ENCODE measurements at places on chromosomes 4 and X.

- DNase-seq: no peak
Observed at GRCh38 chrX:123779908-123780396, 47.1 kb upstream of the THOC2 start.

DNA sequence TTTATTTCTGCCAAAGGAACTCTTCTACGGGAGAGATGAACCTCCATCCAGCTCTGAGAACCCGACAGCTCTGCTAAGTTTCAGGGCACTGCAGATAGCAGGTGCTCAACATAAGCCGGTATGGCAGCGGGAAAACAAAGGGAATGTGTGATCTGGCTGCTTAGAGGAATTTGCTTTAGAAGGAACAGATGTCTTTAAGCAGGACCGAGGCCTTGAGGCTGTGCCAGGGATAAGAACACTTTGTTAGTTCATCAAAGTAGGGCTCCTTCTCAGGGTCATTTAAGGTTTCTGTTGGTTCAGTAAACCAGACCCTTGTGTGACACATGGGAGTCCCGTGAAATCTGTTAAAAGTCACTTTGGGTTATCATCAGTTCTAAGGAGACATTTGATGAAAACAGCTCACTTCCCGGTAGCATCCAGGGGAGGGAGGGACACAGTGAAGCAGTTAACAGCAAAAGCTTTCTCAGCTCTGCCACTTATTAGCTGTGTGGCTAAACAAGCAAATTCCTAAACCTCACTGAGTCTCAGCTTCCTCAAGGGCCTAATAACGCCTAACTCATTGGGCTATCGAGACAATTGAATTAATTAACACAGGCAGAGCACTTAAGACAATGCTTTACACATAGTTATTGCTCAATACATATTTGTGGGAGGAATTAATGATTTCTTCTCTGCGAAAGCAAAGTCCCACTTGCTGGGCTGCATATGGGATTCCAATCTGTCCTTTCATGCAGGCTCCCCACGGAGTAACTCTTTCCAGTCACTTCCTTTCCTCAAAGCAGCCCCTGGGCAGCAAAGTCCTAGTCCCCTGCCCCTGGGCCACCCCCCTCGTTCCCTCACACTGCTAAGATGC is 2.9 kb upstream of the FTSJ1 start:
- no peak for DNase-seq

DNA sequence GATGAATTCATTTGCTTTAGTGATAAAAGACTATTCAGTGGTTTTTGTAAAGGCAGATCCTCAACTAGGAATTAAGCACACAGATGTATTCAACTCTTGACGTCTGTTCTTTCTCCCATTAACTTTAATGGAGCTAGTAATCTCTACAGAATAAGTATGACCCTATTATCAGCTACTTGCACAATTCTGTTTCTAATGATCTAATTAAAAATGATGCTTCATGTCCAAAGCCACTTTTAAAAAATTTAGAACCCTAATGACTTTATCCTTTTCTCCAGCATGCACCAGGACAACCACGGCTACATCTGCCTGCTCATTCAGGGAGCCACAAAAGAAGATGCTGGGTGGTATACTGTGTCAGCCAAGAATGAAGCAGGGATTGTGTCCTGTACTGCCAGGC is 85.4 kb downstream of the CBR4 start:
- no peak for DNase-seq

DNA sequence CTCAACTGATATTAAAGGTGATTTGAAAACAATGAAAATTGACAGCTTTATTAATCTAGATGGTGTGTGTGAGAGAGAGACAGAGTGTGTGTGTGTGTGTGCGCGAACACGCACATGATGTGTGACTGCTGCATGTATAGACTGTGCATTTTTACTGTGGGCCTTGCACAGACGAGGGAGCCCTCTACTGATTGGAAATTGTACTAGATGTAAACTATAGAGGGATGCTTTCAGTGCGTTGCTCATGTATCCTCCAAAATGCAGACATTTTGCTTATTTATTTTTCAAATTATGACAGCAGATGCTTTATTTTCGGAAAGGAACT is 168.4 kb upstream of the GK2 start:
- DNase-seq: no peak

DNA sequence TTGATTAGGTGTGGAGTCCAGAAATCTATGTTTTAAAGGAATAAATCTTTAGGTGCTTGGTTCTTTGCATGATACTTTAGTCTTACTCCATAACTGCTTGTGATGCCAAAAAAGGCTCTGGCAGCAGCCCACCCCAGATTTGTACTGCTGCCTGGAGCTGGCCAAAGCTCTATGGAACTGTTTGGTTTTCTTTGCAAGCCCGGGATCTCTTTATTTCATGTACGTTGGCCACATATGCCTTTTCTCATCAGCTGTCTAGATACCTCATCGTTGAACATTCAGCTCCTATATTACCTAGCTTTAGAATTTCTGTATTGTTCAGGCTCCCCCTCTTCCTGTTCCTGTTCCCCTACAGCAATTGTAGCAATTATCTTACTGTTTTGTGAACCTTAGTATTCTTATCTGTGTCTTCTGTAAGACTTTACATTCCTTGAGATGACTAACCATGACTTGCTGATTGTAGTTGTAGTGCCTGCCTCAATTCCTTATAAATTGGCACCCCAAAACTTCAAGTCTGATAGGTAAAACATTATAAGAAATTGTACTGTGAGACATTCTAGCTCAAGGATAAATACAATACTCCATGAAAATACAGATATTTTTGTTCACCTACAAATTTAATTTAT is 199.4 kb upstream of the GPRIN3 start:
- DNase-seq: no peak

GRCh38 chr4:63728480-63729177 is 680.6 kb downstream of the TECRL start:
- no peak for DNase-seq

- no peak for DNase-seq
Observed at GRCh38 chrX:140701480-140701879, 8.1 kb upstream of the LINC00632 start.

- DNase-seq: no peak
Observed at GRCh38 chr4:25535278-25535677, 120.4 kb upstream of the SLC34A2 start.

GRCh38 chrX:115409551-115409950 is 120.0 kb downstream of the LUZP4 start:
- no peak for DNase-seq
